ENCODE measurements at places on chromosomes 2 and 18.

- no peak for DNase-seq
These were observed 55.1 kb downstream of the CPS1 start for GRCh38 chr2:210611466-210611865.

DNA sequence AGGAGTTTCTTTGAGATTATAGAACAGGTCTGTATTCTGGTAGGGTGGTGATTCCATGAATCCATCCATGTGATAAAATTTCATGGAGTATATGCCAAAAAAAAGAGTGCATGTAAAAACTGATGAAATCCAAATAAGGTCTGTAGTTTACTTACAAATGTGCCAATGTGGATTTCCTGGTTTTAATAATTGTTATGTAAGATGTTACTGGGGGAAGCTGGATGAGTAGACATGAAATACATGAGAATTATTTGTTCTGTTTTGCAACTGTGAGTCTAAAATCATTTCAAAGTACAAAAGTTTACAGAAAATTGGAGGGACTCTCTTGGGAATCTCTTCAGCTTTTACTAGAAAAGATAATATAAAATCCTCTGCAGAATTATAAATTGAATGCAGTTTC, 23.7 kb upstream of the TMEM214 start:
- no peak for DNase-seq

GRCh38 chr18:172361-172760, 14.0 kb downstream of the USP14 start:
- no peak for DNase-seq

DNA sequence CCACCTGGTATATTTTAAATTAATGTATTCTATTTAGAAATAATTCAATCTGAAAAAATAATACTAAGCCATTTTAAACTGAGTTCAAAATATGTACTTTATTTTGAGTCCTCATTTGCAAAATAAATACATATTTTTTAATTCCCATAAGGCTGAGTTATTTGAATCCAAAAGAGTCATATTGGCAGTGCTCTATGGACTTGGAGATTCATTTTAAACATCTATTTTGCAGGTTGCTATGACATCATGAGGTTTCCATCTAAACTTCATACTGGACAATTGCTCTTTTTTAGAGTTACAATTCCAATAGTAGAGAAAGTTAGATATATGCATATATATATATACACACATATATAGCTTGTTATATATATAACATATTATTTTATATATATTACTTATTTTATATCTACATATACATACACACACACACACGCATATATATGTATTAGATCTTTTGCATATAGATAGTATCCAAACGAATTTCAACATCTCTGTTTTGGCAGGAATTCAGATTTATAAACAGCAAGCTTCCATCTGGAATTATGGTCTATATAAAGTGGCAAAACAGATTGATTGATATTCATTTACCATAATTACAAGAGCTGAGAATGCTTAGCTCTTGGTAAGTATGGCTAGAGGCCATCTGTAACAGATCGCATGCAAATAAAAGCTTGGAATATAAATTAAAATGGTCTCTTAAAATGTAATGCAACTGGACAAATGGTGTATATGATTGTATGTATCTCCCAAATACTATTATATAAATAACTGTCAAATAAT, 34.9 kb downstream of the NOL4 start:
- DNase-seq, result no peak

DNA sequence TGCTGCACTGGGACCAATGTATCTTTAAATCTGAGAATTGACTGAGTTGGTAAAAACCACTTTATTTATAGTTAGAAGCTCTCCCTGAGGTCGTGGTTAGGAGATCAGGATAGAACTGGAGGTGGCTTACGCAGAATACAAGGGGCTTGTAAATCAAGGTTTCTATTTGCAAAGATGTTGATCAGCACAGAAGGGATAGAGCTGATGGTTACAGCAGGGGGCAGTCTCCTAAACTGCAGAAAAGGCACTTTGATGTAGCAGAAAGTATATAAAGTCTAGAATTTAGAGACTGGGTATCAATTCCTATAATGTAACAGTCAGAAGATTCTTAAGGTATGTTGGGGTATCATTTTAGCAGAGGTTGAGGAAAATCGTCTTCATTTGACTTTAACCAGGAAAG, 25.2 kb upstream of the ACVR1 start:
- DNase-seq, result no peak

- DNase-seq, result no peak
These were observed 5.2 kb downstream of the ARHGAP25 start for GRCh38 chr2:68739595-68740399.

- DNase-seq, result no peak
These were observed 334.8 kb downstream of the CELF4 start for GRCh38 chr18:37230768-37231167.

Measured in activated T-helper 9 cell treated with anti-CD3 and anti-CD28 coated beads, Interleukin-2, amount 50 U/mL, for 16 hours (primary cell).